ENCODE measurements at places on chromosomes 4 and X.
A peak's percentile ranks its signal among the peaks of the same experiment; 100 is the strongest.

DNA sequence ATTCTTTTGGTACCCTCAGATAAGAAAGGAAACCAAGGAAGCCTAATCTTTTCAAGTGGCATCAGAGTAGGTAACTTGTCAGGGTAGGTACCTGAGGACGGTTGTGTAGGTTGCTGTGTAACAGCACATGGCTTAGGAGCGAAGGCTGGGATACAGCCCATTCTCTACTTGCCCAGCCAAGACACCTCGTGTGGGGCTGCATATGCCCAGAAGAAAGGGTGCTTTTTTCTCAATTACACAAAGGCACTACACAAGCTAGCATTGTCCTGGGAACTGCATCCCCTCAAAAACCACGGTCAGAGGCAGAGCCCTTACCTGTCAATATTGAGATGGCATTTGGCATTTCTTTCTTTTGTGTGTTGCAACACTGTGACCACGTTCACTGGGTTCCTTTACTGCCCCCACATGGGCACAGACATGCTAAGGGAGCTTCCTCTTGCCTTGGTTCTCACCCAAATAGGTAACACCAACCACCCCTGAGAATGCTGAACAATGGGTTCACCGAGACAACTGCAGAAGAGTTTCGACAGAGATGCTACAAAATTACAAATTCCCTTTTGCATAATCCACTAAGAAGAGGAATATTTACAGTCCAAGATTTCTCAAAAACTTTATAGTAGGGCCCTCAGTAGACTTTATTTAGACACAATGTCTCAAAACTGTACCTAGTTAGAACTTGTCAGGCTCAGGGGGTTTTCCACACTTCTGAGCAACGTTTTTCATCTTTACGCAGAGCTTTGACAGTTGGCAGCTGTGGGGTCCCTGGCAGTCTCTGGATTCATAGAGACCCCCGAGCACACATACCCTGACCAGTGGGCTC, 35.8 kb upstream of the TNIP3 start:
- no peak for DNase-seq

GRCh38 chrX:40090050-40090804, 7.5 kb downstream of the BCOR start:
- DNase-seq = no peak

DNA sequence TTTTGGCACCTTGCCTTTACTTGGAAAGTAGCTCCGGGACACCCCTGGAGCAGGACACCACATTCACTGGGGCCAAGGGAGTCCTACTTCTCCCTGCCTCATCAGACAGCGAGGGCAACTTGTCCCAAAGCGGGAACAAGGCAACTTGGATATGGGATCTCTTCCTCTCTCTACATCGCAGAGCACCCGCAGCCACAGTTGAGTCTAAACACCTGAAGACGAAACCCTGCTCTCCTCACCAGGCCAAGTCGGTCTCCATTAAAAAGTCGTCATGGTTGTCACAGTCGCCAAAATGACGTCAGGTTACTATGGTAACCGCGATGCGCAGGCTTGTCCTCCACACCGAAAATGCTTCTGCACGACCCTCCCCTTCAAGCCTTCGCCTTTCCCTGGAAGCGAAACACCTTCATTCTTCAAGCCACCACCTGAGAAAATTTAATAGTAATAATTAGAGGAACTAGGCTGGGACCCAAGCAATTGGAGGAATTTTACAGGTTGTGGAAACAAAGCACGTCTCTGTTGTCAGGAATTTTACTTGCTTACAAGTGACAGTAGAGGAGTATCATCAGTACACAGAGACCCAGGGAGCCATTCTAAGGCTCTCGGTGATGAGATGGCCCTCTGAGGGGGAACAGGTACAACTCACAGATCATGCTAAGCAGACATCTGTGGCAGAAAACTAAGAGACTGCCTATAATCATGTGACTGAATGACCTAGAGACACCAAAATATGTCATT, 30.5 kb upstream of the TCEAL4 start:
- peak; percentile 34 for DNase-seq

DNA sequence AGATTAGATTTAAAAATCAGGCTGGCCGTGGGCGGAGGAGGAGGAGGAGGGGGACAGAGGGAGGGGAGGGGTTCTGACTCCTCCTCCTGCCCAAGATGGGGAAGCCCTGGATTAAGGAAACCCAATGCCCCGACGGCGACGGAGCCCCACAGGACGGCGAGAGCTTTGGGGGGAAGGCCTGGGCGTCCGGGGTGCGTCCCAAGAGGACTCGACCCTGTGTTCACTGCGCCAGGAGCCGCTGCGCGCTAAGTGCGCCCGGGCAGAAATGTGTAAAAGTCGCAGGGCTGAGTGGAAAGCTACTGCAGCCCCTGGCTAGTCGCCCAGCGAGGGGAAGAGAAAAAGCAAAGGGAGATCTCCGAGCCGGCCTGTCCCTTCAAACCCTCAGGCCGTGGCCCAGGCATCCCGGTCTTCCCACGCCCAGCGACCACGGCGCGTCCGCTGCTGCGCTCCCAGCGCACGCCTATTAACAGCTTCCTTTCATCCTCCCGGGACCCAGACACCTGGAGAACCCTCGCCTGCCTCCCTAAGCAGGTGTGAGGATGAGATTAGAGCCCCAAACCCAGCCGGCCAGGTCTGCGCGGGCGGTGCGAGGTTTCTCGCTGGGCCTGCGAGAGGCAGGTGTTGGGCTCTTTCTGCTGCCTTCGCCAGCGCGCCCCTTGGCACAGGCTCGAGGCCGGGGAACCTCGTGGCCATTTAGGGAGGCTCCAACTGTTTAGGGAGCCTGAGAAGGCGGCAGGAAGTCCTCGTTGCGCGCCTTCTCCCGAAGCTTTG, 1.4 kb upstream of the RPS6KA3 start:
- no peak for DNase-seq

GRCh38 chrX:109840585-109840984, 107.5 kb upstream of the ACSL4 start:
- DNase-seq = peak; percentile 89

DNA sequence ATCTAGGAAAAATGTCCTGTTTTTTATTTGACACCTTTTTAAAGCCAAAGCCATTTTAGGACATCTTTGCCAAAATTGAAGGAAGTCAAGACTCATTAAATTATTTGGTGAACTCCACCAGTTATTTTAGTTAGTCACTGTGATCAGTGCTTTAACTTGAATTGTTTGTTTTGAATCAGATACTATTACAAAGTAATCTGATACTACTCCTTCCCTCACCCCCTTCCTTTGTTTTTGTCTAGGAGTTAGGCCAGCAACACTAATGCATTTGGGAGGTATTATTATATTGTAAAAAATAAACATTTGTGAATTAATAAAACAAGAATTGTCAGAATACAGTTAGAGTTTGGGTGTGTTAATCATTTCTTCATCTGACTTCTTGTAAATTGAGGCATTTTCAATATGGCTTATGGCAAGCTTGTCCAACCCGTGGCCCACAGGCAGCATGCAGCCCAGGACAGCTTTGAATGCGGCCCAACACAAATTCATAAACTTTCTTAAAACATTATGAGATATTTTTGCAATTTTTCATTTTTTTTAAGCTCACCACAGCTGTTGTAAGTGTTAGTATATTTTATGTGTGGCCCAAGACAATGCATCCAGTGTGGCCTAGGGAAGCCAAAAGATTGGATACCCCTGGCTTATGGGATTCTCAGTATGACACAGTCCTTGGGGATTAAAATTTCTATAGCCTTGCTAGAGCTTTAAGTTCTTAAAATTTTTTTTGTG, 182.2 kb downstream of the BMPR1B start:
- DNase-seq = peak; percentile 8

- DNase-seq = peak; percentile 19
Measured at GRCh38 chrX:78092296-78092695, 11.8 kb upstream of the PGK1 start.

DNA sequence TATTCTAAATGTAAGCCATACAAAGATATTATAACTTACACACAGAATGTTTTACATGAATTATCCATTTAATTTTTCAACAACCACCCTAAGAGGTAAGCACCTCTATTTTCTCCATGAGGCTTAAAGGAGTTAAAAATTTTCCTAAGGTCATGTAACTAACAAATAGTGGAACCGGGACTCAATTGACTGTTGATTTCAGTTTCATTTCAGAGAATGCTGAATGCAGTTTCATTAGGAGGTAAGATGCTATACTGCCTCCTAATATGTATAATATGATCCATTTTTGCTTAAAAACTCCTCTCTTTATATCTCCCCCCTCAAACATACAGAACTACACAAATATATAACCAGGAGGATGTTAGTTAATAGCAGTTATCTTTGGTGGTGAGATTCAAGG, 29.1 kb downstream of the PHKA1 start:
- DNase-seq = no peak

DNA sequence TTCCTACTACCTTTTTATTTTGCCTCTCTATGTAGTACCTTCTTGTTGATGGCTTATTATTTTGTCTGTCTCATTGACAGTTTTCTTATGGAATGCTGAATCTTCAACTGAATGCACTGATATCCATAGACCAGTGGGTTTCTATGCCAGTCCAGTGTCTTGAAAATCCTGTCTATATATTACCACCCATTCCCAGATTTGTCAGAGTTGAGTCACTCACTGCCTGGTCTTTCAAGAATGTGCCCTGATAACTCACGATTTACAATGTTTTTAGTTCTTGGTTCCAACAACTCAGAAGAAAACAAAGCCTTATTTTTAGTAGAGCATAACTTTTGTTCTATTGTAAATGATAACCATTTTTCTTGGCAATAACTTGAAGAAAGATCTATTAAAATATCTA, 606.0 kb upstream of the PITX2 start:
- no peak for DNase-seq

GRCh38 chrX:136065044-136065671, 79.9 kb downstream of the SLC9A6 start:
- no peak for DNase-seq

DNA sequence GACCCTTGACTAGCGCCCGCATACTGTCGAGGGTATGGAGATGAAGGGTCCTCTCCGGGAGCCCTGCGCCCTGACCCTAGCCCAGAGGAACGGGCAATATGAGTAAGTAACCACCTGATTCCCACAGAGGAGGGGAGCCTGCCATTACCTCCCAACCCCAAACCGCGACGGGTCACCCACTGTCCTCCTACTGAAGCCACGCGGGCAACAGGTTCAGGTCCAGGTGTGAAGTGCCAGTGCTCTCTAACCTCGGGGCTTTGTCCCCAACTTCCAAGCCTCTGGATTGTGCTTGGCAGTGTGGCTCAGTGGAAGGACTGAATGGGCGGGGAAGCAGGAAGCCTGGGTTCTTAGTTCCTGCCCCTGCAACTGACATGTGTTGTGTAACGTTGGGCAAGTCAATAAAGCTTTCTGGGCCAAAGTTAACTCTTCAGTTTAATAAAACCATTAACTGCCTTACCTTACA, 694 bp downstream of the OCRL start:
- DNase-seq = no peak

DNA sequence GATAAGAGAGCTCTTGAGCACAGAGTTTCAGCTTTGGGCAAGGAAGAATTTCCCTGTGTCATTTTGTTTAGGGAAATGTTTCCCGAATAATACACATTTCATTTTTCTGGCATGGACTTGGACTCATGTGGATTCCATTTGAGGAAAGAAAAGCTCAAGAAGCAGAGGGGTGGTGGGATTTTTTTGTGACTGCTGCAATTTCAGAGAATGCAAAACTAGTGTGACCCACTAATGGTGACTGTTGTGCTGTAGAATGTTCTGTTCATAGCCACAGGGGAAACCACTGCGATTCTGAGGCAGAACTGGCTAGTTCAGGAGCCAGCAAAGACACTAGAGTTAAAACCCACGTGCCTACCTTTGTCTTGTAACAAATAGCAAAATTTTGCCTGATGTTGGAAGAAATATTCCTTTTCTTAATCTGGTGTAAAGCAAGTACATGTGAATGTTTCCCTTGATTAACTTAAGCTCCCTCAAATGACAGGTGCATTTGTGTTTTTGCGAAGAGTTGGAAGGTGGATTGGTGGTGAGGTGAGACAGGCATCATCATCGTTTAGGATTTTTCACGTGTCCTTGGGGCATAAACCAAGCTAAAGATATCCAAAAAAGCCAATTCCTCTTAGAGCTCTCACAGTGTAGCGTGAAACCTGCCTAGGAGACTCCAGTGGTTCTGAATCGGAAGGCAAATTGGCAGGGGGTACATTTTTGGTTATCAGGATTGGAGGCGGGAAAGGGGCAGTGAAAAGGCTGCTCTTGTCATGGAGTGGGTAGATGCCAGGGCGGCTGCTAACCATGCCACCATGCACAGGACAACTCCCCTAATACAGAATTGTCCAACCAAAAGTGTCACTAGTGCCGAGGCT, 38.0 kb upstream of the FAM9C start:
- no peak for DNase-seq

DNA sequence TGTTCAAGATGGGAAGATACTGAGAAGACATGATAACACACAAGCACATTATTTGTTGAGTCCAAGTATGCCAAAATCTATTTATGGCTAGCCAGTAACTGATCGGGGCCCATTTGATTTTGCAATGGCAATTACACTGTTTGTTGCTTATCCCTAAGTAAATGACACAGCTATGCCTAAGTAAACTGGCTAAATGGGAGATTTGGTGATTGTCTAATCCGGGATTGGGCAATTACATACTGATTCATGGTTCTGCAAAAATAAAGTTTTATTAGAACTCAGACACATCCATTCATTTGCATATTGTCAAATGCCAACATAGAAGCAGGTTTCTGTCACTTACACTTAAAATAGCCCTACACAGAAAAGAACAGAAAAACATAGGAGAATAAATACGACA, 140.2 kb upstream of the TBL1X start:
- no peak for DNase-seq

GRCh38 chrX:121579016-121579760, 531.8 kb downstream of the GLUD2 start:
- DNase-seq = peak; percentile 1

GRCh38 chr4:32929796-32930699, 2209.9 kb downstream of the PCDH7 start:
- no peak for DNase-seq

GRCh38 chrX:120238933-120239332, 11.7 kb upstream of the ZBTB33 start:
- no peak for DNase-seq

DNA sequence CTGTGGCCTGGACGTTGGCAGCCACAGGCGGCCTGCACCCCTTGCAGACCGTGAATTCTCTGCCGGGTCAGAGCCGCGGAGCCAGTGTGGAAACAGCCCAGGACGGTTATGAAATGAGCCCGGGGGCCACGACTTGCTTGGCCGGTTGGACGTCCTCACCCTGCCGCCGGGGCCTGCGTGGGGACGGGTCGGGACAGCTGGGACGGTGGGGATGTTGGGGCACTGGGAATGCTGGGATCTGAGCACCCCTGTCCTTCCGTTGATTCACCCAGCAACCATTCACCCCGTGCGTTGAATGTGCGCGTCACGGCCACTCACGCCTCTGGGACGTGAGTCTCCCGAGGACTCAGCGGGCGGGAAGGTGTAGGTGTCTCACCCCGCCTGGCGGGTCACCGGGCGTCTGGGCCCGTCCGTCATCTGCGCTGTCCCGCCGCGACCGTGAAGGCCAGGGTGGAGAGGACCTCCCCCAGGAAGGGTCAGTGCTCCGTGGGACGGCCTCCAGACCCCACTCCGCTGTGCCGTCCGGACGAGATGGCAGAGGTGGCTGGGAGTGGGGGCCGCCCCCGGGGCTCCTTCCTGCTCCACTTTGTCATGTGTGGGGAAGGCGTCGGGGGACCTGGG, 4.5 kb upstream of the PLCXD1 start:
- DNase-seq = no peak

- no peak for DNase-seq
Measured at GRCh38 chrX:43592597-43592996, 63.5 kb upstream of the MAOA start.

- DNase-seq = no peak
Measured at GRCh38 chr4:108749119-108749518, 13.7 kb downstream of the ETNPPL start.

- no peak for DNase-seq
Measured at GRCh38 chr4:25178838-25179261, 18.6 kb upstream of the SEPSECS start.

GRCh38 chrX:142804085-142804484, 221.6 kb upstream of the SPANXN4 start:
- DNase-seq = no peak
